ENCODE measurements at places on chromosomes 3 and 15. TPM values are rescaled to one million over a fixed set of nuclear protein-coding genes. Genes with fewer than 3 reads are reported as not detected.
A peak's percentile ranks its signal among the peaks of the same experiment; 100 is the strongest.

ZNF620 gene
- total RNA-seq = not detected

TMEM207 gene
- total RNA-seq = not detected

SERINC4 gene
- total RNA-seq = not detected

MEF2A gene
- 75.9 TPM for total RNA-seq

TASOR gene
- total RNA-seq = 45.8 TPM

GOLGA8S gene
- not detected for total RNA-seq

SERPINI2 gene
- not detected for total RNA-seq

SNX22 gene
- 5.9 TPM for total RNA-seq

GRCh38 chr3:64342940-64343688 is 117.8 kb upstream of the PRICKLE2 start:
- peak; percentile 80 for DNase-seq

GRCh38 chr3:129836381-129837064 is 57.0 kb downstream of the TMCC1 start:
- no peak for DNase-seq

DNA sequence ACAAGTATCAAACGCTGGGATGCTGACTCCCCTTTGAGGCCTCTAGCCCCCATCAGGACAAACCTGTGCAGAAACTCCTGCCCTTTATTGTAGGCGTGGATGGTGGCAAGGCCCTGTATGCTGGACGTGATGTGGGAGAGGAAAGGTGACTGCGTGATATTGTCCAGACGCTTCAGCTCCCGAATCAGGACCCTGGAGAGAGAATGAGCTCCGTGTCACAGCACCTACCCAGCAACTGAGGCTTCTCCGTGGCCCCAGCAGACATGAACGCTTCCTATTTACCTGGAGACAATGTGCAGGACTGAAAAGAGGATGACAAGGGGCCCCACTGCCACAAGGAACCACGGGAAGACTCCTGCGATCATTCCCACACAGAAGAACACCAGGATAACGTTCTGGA is 65.0 kb upstream of the PARL start:
- DNase-seq = no peak

DNA sequence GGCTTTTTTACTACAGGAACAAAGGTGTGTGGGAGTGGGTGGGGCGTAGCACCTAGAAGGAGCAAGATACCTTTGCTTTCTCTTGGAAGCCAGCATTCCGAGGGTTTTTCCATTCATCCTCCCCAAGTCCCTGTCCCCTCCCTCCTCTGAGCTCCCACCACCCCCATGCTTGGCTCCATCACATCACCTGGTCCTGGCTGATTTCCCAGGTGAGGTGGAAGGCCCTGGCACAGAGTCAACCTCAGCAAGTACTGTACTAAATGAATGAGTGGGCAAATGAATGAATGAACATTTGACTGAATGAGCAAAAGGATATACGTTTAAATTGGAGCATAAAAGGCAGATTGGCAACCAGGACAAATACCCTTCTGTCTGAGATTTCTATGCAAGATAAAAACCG is 45.4 kb downstream of the DZIP1L start:
- no peak for DNase-seq

- peak; percentile 34 for DNase-seq
Measured at GRCh38 chr3:195546130-195546560, 3.0 kb upstream of the PPP1R2 start.

DNA sequence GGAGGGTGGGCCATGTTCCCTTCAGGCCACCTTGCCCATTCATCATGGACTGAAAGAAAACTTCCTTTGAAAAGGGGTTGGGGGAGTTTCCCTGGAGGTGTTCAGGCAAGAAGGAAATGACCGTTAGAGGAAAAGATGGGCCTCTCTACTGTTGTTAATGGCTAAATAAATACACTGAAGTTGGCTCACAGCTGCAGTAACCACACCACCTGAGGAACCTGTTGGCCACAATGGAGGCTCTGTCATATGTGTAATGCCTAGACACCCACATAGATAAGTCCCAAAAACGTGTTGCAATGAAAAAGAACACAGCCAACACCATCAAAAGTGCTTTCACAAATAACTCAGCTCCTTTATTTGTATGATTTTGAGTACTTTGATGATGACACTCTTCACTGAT is 38.2 kb upstream of the FAM3D start:
- peak; percentile 21 for DNase-seq
